ENCODE measurements at places on chromosomes 1 and 21. TPM values are rescaled to one million over a fixed set of nuclear protein-coding genes. Genes with fewer than 3 reads are reported as not detected.

The ITGB2 gene
- 128 TPM for polyA plus RNA-seq

The CFAP141 gene
- 3.7 TPM for polyA plus RNA-seq

The ARHGEF16 gene
- polyA plus RNA-seq: 11.4 TPM

The TRAPPC3 gene
- polyA plus RNA-seq: 60.8 TPM

The SIK1 gene
- polyA plus RNA-seq: 15.4 TPM

The DIO1 gene
- 0.41 TPM for polyA plus RNA-seq

The KCNH1 gene
- polyA plus RNA-seq: 0.02 TPM

The HSD3B1 gene
- polyA plus RNA-seq: not detected

The CLEC20A gene
- not detected for polyA plus RNA-seq

The TMEM125 gene
- 127 TPM for polyA plus RNA-seq

The MFAP2 gene
- polyA plus RNA-seq: 7.4 TPM

The PRDM16 gene
- polyA plus RNA-seq: 5.0 TPM

The GPR37L1 gene
- polyA plus RNA-seq: 0.05 TPM

The PERM1 gene
- 0.45 TPM for polyA plus RNA-seq

The CRNN gene
- 0.22 TPM for polyA plus RNA-seq

The TTLL10 gene
- 3.7 TPM for polyA plus RNA-seq

The SYTL1 gene
- 27.7 TPM for polyA plus RNA-seq

The C1QB gene
- polyA plus RNA-seq: 354 TPM

The ITPKB gene
- polyA plus RNA-seq: 9.9 TPM

The CHRM3 gene
- 2.0 TPM for polyA plus RNA-seq

The DNALI1 gene
- polyA plus RNA-seq: 31.2 TPM

The GNL2 gene
- polyA plus RNA-seq: 148 TPM

The DEPDC1 gene
- 0.28 TPM for polyA plus RNA-seq

The CELA3A gene
- 0.92 TPM for polyA plus RNA-seq

The TMEM240 gene
- 4.2 TPM for polyA plus RNA-seq

The S100A3 gene
- 8.0 TPM for polyA plus RNA-seq

The RAB42 gene
- 8.6 TPM for polyA plus RNA-seq

The MRPL39 gene
- 27.9 TPM for polyA plus RNA-seq

The UQCRHL gene
- 1.6 TPM for polyA plus RNA-seq

Data from lung (tissue), 17 donors.